Stimulated activated CD4-positive, alpha-beta T cell treated with anti-CD3 and anti-CD28 coated beads, Interleukin-4, amount 100 ng/mL, for 48 hours (primary cell): ENCODE measurements at places on chromosomes 7 and 10.

DNA sequence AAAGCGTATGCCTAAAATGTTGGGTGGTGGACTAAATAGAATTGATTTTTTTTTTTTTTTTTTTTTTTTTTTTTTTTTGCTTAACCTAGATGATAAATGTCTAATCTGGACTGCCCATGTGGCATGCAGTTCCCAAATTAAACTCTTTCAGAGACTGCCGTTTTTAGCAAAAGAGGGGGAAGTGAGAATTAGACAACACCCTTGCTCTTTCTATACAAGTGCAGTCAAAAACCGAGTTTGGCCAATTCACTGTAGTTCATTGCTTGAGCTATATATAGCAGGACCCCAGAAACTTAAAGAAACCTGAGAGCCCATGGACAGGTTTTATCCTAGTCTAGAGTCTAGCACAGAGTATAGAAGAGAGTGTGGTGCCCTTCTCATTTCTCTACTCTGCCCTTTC lies 141.9 kb downstream of the GRM3 start:
- no peak for DNase-seq

DNA sequence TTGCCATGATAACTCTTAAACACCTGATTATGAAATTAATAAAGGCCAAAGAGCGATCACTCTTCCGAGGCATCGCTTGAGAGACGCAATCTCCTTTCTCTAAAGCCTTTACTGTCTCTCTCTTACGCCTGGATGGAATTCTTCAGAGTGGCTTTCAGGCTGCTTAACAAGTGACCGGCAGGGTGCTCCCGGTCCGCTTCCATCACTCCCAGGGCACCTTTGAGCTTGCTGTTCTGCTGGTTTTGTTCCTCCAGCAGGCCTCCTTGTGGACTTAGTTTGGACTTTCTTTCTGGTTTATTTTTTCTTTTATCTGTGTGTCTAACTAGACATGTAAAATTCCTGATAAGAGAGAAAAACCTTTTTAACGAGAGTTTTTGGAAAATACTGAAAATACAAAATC lies 60.9 kb downstream of the MRPL32 start:
- DNase-seq = no peak

GRCh38 chr7:124422081-124422480 lies 343.5 kb downstream of the GPR37 start:
- DNase-seq = no peak

DNA sequence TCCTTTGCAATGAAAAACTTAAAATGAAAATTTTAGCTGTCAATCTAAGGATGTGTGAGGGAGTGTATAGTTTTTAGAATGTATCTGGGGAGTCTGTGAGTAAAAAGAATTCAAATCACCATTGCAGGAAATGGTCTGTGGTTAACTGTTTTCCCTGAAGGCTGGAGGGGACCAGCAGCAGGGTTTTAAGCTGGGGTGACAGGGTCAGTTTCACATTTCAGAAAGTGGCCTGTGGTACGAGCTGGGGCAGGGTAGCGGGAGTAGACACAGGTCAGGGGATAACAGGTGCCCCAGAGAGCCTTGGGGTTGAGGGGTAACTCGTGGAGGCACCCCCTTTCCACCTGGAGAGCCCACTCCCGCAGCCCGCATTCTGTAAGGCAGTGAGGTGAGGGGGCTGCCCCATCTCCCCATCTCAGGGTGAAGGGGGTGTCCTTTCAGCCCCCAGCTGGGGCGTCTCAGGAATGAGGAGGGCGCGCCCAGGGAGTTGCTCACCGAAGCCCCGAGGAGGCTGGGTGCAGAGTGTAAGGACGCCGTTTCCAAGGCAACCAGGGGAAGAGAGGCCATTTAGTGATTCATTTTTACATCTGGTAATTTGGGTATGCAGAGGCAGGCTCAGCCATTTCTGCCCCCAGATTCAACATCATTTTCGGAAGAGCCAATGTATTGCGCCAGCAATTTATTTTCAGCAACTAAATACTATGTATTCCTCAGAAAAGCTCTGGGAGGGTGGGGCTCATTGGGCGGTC lies 168.9 kb downstream of the SLIT1 start:
- DNase-seq = peak; percentile 8

DNA sequence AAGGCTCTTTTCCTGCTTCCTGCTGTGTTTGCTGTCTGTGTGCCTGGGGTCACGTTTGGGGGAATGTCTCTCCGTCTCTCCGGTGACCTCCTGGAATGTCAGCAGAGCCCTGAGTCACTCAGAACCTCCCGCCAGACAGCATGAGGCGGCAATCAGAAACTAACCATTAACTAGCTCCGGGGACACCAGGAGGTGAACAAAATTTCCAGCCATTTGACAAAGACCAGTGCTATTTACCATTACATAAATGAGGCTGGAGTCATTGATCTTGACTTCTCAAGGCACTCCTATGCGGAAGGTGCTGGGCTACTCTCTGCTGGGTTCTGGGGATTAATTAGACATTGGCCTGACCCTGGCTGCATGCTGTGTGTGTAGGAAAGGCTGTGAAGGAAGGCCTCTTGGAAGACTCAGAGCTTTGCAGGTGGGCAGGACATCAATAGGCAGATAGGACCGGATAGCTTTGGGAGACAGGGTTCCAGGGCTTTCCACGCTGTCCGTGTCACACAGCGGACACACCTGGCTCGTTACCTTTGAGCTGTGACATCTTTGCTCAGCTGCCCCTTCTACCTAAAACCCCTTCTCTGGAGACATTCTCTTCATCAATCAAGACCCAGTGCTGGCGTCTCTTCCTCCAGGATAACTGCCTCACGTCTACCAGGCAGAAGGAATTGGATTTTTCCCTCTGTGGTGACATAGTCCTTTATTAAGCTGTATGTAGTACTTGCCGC lies 77.0 kb downstream of the PFKFB3 start:
- DNase-seq = no peak

GRCh38 chr10:130994845-130995244 lies 316.7 kb downstream of the TCERG1L start:
- no peak for DNase-seq

DNA sequence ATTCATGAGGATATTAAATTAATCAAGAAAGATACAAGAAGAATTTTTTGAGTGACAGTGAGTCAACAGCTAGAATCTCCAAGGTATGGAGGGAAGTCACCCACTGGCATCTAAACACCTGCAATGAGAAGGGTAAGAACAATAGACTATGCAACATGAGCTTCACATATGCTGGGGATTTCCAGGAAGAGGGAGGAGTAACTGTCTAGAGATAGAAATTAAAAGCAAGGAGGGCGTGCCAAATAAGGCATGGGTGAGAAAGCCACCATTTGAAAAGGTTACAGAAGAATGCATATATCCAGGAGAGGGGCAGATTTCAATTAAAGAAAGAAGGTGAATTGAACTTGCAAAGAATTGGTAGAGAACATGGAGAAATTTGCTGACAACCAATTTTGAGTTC lies 365.7 kb downstream of the GPR37 start:
- no peak for DNase-seq

DNA sequence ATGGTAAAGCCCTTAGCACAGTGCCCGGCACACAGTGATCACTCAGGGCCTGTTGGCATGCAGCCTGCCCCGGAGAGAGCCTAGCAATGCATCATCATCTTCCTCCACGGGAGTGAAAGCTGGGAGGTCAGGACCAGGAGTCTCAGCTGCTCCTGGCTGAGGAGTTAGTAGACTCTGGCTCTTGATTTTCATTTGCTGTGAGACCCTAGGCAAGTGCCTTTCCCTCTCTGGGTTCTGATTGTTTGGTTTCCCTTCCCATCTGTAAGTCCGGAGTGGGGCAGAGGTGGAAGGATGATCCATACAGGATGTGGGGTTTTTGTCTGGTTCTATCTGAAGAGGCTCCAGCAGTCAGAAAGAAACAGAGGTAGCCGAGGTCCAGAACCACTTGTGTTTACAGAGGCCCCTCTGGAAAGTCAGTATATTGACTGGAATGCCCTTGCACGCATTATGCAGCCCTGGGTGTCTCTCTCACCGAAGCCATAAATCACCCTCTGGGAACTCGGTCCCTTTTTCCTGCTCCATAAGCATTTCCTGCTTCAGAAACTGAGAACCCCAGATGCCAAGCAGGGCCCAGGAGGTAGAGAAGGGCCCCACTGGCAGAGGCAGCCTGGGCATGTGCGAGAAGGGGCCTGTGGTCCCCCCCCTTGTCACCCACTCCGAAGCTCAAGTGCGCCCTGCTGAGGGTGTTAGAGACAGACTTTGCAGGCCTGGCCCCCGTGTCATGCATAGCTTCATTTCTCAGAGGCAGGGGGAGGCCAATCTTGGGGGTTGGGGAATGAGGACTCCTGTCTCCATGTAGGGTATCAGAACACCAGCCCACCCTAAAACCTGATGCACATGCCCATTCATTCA lies 8.5 kb downstream of the UNC5B start:
- DNase-seq = no peak

DNA sequence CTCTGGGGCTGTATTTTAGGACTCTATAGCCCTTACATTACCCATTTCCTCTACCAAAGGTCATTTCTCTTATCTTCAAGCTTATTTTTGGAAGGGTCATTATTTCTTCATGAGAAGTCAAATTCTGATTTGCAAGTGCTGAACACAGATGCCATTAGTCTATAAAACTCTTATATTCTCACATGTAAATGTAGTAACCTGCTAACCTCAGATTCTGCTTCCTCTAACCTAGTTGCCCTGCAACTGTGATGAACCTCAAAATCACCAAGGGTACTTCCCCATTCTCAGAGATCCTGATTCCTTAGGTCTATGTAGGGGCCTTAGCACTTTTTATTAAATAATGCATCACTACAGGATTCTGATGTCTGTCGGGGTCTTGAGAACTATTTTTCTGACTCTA lies 6.3 kb downstream of the FAS start:
- DNase-seq = no peak
